Cerebellum (tissue), 4 donors: ENCODE measurements at places on chromosomes 7 and 10.
A peak's percentile ranks its signal among the peaks of the same experiment; 100 is the strongest.

GRCh38 chr7:104552102-104552501 is 223.7 kb downstream of the LHFPL3 start:
- no peak for DNase-seq

DNA sequence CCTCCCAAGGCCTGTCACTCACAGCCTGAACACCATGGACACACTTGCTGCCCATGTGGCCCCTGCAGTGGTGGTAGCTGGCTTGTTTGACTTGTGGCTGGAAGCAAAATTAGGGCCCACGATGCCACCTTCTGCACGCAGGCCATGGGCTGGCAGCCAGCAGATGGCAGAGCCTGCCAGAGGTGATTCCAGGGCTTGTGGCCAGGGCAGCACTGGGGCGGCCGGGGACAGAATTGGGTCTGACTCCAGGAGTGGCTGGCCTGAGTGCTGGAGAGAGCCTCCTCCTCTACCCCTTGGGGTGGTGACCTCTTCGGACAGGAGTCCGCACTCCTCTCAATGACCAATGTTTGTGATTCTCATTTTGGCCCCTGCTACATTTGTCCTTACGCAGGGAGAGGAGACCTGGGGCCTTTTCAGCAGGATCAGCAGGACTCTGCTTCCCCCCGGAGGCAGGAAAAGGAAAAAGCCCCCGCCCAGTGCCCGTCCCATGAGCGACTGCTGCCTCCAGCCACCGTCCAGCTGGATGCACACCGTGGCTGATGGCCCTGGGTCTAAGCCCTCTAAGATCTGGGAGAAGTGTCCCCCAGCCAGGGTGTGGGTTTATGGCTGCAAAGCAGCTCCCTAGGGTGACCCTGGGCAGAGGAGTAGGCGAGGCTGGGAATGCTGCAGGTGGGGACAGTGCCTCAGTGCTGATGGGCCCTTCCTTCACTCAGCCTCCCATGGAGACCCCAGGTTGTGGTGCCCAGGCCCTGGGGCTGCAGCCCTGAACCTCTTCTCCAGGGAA is 26.5 kb downstream of the DNAJB12 start:
- no peak for DNase-seq

- DNase-seq: no peak
These were observed 14.9 kb upstream of the TES start for GRCh38 chr7:116195451-116195850.

DNA sequence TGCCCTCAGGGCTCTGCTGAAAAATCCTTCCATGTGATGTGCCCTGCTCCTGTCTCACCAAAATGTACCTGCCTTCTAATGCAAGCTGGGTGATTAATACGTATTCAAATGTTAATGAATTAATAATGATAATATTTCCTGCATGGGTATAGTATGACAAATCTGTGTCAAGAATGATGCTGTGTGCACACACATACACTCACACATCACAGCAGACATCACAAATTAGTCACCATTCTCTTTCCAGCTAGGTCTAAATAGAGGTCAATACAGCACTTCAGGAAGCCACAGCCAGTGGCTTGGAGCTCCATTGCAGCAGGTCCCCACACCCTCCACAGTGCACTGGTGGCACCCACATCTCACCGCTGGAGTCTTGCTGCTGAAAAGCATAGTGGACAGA is 681.2 kb upstream of the NRP1 start:
- no peak for DNase-seq

DNA sequence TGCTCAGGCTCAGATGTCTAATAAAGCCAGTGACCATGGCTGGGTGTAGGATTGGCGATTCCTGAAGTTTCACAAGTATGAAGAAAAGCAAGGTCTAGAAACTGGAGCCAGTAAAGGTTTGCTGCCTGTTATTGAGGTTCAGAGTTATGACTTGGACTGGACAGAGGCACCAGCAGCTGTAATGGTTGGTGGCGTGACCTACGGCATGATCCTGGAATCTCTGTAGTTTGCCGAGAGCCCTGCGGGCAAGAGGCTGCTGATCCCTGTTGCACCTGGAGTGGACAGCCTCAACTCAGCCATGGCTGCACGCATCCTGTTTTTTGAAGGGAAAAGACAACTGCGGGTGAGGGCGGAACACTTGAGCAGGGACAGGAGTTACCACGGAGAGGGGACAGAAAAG is 22.4 kb upstream of the SNX13 start:
- no peak for DNase-seq

- no peak for DNase-seq
These were observed 623.4 kb upstream of the IGFBP3 start for GRCh38 chr7:46544396-46545008.

DNA sequence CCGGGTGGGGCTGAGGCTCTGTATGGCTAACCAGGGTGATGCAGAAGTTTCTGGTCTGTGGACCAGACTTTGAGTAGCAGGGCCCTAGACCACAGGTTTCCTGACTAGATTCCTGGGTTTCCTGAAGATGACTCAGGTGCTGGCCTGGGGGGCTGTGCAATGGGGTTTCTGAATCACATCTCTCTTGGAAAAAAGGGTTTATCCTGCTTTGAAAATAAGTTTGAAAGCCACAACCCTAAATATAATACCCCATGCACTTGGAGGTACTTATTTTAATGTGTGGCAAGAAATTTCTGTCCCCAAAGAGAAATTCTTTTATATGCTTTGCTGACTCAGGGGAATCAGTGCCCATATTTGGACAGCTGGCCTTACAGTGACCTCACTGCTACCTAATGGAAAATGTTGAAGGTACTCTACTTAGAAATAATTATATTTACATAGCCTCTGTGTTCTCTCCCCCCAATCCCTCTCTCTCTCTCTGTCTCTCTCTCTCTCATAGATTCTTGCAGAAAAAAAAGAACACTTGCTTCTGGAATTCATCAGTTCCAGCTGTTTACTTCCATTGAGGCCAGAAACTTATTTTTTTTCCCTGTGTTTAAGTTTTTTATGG is 184.4 kb upstream of the LYZL2 start:
- DNase-seq: no peak

- no peak for DNase-seq
These were observed 436.8 kb downstream of the RPS24 start for GRCh38 chr10:78470267-78471103.

DNA sequence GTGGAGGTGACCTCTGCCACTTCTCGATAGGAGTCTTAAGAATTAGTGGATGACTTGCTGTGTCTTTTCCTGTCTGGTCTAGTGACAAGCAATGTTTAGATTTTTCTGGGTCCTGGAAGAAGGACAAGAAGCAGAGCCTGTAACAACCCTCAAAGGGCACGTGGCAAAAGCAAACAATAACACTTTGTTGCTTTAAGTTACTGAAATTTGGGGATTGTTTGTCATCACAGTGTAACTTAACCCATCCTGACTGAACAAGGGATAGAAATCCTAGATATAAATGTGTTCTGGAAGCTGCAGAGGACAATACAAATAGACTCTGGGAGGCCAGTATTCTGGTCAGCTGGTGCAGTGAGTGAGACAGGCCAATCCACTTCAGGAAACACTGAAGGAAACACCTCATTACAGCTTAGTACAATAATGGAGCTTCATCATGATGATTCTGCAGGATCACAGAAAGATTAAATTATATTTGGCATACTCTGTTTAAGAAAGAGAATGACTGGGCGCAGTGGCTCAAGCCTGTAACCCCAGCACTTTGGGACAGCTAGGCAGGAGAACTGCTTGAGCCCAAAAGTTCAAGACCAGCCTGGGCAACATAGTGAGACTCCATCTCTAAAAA is 23.3 kb downstream of the ENKUR start:
- no peak for DNase-seq

- no peak for DNase-seq
These were observed 2.6 kb downstream of the EXOC4 start for GRCh38 chr7:133255486-133255885.

GRCh38 chr10:110781139-110781538 is 90.6 kb upstream of the PDCD4 start:
- DNase-seq: peak; percentile 88

- DNase-seq: no peak
These were observed 83.3 kb downstream of the FAM107B start for GRCh38 chr10:14691359-14691758.

DNA sequence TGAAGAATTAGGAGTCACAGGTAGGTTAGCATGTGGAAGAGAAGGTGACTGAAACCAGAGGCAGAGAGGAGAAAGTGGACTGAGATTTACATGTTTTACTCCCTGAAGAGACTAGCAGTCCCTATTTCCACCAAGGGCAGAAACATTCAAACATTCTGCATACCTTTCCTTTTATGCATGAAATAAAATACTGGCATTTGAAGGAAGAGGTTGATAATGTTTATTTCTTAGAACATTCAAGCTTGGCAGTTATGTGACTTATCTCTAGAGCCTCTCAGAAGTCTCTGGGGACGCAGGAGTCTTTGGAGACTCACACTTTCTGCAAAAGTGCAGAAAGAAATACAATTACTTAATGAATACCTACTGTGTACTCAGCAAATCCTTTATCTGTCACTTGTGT is 507.1 kb upstream of the C7orf33 start:
- DNase-seq: no peak

DNA sequence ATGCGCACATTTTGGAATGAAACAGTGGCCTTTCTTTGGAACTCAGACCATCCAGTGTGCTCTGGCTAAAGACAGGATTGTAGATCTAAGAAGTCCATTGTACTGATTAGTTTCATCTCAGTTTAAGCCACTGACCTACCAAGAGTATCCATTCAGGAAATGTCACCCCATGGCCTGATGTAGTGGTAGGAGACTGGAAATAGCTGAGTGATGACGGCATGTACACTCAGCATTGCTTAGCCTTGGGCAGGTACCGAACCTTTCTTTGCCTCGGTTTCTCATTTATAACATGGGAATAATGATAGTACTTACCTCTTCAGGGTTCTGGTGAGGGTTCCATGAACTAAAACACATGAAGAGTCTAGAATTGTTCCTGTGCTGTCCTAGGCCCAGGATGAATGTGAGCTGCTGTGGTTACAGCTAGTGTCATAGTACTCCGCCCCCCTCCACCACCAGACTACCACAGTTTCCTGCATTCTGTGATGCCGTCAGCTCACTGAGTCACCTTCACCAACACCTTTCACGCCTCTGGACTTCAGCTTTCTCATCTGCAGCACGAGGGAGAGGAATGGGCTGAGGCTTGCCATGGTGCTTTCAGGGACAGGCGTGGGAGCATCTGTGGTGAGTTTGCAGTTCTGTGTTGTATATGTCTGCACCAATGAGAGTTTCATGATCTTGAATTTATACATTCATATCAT is 484.0 kb upstream of the GALNT17 start:
- DNase-seq: no peak

DNA sequence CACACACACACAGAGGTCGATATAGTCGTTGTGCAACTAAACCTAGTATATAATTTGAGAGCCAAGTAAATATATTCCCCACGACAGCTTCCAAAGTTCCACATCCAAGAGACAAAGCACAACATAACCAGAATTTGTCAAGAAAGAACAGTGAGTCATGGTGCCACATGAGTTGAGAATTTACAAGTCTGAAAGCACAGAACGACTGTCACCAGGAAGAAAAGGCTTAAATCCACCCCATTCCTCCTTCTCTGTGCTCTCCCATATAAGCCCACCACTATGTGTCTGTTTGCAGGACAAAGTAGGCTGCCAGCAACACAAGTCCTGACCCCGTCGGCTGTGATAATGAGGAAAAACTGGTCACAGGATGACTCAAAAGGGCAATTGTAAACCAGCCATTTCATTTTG is 32.8 kb downstream of the GSAP start:
- no peak for DNase-seq

DNA sequence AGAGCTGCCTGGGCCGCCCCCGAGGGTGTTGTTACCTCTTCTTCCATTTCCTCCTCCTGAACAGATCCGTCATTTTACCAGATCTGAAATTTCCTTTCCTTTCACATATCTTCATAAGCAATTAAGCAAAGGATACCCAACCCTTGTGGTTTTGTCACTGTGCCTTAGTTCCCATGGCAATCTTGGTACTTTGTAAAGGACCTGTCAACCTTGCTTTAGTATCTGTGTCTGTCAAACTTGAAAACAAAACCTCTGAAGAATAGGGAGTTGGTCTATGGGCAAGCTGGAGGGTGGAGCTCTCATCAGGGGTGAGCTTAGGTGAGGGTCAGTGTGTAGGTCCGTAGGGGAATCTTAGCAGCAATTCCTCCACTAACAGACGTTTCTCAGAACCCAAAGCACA is 25.4 kb upstream of the CCDC3 start:
- DNase-seq: no peak

DNA sequence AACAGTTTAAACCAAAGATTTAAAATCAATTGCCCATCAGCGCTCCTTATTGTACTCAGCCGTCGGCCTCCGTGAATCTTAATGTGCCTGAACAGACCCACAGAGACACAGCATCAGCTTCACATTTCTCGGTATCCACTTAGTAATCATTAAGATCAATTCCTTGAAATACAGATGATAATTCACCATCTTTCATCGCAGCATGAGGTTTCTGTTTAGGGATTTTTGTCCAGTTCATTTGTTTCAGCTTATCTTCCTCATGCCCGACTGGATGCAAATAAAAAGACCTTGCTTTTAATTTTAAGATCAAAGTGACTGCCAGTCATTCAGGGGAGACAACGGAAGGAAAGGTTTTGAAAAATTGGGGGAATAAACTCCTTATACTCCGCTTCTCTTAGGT is 207.8 kb downstream of the WDR37 start:
- DNase-seq: no peak

GRCh38 chr7:131108212-131108940 is 219.3 kb upstream of the MKLN1 start:
- peak; percentile 18 for DNase-seq

GRCh38 chr7:72080865-72081510 is 331.1 kb downstream of the CALN1 start:
- DNase-seq: no peak

DNA sequence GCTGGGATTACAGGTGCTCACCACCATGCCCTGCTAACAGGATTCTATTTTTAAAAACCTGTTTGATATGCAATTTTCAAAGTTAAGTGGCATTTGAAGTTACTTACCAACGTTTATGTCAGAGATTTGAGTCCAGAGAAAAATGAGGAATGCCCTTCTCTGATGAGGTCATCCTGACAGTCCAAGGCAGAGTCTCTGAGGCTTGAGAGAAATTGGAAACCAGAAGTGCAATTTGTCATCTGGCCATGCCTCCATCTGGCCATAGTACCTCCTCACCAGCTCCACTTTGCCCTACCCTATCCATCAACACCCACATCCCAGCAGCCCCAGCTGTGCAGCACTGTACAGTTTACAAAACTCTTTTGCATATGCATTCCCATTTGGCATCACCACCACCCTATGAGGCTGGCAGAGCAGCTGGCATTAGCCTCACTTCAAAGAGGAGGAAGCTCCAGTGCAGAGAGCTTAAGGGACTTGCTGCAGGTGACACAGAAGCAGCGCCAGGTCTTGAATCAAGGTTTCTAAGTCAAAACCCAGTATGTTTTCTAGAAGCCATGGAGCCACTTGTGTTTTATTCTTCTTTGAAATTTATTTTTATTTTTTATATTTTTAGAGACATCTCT is 54.5 kb upstream of the PDZD8 start:
- DNase-seq: no peak

- no peak for DNase-seq
These were observed 142.8 kb upstream of the PHYHIPL start for GRCh38 chr10:59033622-59034021.

DNA sequence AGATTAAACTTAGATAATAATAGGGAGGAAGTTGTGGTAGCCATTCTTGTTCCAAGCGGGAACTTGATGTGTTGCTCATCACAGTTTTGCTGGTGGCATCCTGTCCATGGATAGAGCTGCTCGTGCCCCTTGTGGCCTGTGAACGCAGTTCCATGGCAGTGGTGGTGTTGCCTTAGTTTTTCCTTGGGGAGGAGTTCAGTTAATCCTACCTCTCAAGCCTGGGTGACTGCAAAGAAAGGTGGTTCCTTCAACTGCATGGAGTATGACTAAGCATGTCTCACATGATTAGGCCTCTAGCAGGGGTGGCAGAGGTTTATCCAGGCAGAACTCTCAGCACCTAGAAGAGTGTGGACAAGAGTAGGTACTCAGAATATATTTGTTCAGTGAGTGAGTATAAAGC is 99.7 kb downstream of the MAPK8 start:
- DNase-seq: no peak
